MM.1S (cell line): ENCODE measurements at places on chromosomes 3 and 15.

DNA sequence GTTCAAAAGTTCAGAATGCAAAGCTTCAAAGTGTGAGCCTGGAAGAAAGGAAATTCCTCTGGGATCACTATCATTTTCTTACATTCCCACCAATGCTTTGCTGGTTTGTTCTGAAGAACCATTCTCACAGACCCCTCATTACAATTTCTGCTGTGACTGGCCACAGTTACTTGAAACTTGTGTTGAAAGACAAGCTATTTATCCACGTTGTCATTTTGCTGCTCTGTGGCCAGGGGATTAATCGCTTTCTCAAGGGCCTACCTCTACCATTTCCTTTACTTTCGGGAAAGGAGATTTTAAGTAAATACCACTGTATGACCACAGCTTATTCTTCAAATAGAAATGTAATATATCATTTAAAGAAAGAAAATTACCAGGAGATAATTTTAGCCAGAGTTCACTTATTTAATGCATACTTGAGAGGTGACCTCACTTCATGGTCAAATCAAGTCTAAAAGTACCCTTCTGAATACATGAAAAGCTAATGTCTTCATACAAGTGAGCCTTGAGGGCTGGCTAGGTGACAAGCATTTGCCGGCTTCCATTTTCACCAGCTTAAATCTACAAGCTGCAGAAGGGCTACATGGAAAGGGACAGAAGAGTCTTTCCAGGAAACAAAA, 69.8 kb upstream of the ROBO2 start:
- DNase-seq: no peak

DNA sequence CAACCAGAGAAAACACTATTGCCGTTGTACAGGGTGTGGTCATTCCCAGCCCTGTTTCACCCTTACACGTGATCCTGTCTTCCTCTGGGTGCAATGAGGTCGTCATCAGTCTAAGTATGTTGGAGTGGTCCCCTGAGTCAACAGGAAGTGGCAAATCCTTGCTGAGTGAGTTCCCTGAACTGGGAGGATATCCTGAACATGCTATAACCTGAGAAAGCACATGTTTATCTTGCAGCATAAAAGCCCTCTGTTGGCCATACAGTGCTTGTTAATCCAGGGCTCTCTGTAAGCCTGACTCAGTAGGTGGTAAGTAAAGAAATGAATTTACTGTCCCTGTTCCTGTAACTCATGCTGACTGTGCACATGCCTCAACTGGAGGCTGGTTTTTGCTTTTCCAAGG, 477.8 kb upstream of the RGMA start:
- no peak for DNase-seq

DNA sequence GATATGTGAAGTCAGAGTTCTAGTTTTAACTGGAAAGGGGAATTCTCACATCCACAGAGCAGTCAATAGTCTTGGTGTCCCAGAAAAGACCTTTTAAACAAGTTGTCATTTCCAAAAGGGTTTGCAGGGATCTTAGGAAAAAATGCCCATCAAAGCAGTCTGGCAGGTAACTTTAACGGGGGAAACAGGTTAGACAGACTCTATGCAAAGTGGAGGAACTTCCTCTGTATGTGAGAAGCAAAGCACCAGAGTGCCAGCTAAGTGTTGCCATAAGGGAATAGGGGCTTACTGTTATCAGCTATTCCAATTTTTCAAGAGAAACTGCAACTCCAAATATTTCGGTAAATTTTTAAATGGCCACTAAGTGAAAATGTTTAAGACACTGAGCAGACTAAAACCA, 307.9 kb upstream of the MDFIC2 start:
- no peak for DNase-seq

DNA sequence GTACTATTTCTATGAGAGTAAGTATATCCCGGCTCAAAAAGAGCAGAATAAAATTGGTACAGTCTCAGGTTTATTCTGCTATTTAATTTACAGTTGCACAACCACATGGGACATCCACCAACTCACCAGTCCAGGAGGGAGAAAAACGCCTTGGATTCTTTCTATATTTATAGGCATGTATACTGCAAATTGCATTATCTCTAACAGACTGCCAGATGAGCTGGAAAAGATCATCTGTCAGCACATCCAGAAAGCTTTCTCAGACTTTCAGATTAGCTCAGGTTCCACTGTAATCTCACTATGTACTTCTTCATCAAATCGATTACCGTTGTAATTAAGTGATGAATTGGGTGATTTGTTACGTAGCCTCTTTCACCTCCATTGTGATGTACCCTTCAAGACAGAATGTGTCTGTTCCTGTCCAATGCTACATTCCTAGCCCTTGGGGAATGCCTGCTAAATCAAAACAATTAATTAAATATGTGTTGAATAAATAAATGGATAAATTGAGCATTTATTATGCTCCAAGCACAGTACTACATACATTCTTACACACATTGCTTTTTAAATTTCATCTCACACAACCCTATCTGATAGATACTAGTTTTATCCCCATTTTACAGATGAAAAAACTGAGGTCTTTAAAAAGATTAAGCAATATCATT, 38.1 kb upstream of the TMC3 start:
- no peak for DNase-seq

GRCh38 chr3:71101626-71102025, 481.9 kb downstream of the FOXP1 start:
- DNase-seq: no peak

GRCh38 chr3:38314112-38314763, 32.1 kb downstream of the SLC22A14 start:
- DNase-seq: no peak

DNA sequence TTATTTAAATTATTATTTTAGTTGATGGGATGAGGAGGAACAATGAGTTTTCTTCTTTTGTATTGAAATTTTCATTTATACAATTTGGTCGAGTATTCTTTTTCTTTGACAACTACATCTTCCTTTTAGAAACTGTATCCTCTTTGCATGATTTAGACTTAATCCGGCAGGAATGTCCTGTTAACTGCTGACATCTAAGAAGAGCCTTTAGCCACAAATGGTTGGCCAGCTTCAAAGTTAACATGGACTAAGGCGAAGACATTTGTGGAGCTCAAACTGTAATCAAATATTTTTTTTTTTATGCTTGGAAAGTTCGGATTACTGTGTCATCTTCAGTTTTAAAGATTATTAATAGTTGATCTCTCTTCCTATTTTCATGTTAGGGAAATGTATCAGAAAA, 43.2 kb downstream of the RIOX2 start:
- DNase-seq: no peak

- no peak for DNase-seq
Measured at GRCh38 chr3:167918686-167919085, 177.0 kb downstream of the GOLIM4 start.

GRCh38 chr15:32974691-32975090, 219.8 kb downstream of the FMN1 start:
- DNase-seq: no peak

DNA sequence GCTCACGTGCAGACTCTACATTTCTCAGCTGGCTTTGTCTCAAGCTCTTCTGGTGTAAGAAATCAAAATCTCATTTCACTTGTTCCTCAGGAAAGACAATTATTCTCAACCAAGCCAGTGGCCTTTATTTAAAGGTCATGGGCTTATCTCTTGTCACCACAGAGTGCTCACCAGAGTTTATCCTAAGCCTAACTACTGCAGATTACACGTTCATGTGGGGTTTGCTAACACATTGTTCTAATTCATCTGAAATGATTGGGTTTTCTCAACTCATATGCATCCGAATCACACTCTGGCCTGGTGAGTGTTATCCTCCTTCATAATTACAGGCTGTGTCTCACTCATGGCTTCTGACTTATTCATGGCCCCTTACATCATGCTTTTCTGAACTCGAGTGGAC, 83.3 kb upstream of the TSC22D2 start:
- no peak for DNase-seq

- DNase-seq: no peak
Measured at GRCh38 chr3:77620009-77620408, 580.1 kb downstream of the ROBO2 start.

DNA sequence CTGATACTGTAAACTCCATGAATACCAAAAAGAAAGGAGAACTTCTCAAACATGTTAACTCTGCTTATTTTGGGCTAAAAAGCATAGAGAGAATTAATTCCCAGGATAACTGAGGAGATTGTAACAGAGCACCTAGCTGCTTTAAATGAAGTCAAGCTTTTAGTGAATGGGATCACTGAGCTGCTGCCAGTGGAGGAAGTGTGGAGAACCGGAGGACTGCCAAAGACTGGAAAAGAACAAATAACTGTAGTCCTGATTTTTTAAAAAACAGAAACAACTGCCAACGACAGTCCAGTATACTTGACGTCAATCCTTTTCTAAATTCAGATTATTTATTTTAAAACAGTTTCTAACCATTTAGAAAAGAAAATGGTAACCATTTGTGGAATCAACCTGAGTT, 3.3 kb downstream of the C3orf70 start:
- DNase-seq: no peak

DNA sequence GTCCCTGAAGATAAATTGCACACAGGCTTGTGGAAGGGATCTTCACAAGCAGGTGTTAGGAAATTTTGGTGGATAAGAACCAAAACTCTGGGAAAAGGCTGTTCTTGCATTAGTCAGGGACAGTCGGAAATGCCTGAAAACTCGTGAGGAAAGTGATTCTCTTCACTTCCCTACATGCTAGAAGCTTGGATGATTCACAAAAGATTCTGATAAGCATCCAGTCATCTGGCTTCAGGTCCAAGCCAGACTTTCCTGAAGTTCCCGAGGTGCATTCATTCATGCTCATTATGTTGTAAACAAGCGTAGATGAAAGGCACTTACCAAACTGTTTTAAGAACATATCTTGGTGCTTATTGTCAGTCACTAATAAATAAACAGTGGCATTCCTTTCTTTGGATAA, 1028.7 kb downstream of the NTRK3 start:
- no peak for DNase-seq

DNA sequence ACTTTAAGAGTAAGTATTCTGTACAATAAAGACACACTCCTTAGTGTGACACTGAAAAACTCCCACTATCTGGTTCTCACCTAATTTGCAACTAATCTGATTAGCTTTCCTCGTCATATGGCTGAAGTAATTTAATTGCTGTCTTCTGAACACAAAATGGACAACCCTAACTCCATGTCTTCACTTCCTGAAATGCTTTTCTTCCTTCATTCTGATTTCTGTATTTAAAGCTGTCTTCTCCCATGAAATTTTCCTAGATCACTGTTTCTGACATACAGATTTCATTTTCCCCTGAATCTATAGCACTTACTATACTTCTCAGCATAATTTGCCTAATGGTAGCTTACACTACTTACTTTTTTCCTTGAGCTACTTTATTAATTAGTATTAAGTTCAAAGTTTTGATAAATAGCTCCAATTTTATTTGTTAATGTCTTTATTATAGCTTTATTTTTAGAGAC, 6.3 kb downstream of the CCPG1 start:
- DNase-seq: no peak

GRCh38 chr15:69413822-69414700, at the start of gene KIF23:
Gene KIF23 (plus strand): TSS chr15:69414349. CDS start chr15:69414466, 117 bp downstream.
- DNase-seq: peak; percentile 97

DNA sequence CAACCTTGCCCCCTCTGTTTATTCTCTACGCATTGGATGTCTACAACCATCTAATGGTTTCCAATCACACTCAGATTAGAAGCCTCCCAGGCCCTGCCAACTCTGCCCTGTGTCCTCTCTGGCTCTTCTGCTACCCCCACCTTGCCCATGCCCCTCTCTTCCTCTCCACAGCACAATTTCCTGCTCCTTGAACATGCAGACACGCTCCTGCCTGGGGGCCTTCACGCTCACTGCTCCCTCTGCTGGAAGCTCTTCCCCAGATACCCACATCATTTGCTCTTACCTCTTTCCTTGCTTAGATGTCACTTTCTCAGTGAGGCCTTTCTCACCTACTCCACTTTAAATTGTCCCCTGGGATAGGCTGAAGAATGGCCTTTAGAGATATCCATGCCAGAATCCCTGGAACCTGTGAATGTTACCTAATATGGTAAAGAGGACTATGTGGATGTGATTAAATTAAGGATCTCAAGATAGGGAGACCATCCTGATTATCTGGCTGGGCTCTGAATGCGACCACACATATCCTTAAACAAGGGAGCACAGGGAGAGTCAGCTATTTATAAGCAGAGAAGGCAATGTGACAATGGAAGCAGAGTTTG, 9.9 kb downstream of the KY start:
- DNase-seq: no peak

DNA sequence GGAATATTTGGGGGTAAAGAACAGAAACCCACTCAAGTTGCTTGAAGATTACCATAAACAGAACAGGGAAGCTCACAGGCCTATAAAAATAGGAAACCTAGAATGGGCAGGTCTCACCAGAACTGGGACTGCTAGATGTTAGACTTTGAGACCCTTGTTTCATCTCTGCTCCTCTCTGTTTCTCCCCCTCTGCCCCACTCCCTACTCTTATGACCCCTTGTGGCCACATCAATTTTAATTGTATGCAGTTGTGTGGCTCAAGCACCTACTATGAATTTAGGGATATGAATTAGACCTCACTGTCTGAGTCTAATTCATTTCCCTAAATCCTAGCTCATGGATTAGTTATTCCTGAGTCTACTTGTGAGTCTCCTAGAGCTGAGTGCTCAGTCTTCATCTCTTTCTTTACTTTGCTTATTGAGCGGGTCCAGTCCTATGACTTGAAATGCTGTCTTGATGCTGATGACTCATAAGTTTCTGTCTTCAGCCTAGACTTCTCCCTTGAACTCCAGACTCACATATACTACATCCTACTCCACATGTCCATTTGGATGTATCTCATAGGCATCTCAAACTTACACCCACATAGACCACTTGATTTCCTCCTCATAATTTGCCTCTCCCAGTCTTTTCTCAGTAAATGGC, 78.7 kb downstream of the ITPR1 start:
- DNase-seq: no peak

DNA sequence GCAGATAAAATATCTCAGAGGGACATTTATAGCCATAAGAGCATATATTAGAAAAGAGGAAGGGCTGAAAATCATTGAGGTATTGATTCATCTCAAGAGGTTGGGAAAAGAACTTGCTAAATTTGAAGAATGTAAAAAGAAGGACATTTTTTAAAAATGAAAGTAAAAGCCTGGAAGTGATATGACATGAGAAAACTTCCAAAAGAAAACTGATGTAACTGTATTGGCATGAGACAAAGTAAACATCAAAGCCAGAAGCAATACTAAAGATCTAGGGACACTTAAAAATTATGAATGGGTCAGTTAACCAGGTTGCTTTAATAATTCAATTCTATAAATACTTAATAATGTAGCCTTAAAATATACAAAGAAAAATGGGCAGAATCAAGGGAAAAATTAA, 31.9 kb downstream of the CEP63 start:
- no peak for DNase-seq

GRCh38 chr3:99872923-99873254, 55.2 kb downstream of the CMSS1 start:
- no peak for DNase-seq
